ENCODE measurements at places on chromosomes 1 and 21.

- no peak for DNase-seq
Observed at GRCh38 chr1:118039170-118039569, 109.6 kb downstream of the WDR3 start.

- DNase-seq: no peak
Observed at GRCh38 chr1:178241057-178241456, 147.2 kb downstream of the RASAL2 start.

- no peak for DNase-seq
Observed at GRCh38 chr1:153122831-153123421, 9.6 kb upstream of the SPRR2F start.

DNA sequence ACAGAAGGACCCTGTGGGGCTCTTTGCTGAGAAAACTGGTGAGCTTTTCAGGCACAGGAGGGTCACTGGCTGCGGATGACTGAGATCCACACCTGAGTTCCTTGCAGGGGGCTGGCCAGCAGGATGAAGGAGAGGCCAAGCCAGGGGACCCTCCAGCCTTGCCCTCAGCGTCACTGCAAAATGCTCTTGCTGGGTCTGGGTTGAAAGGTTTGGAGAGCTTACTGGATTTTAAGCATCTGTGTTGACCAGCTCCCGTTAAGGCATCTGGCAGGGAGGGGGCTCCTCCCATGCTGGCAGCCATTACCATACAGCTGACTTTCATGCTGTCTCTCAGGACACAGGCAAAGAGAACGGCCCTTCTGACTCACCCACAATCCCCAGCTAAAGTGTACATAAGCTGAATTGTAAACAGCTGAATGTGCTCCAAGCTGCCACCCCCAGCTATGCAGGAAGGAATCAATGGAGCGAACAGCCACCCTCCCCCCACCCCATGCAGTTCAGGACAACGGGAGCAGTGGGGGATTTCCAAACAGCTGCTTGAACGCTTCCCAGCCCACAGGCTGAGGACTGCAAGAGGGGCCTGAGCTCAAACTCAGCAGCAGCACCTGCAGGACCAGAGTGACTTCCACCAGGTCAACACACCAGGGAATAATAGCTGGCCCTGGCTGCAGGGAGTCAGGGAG, 21.3 kb upstream of the A3GALT2 start:
- DNase-seq: no peak

DNA sequence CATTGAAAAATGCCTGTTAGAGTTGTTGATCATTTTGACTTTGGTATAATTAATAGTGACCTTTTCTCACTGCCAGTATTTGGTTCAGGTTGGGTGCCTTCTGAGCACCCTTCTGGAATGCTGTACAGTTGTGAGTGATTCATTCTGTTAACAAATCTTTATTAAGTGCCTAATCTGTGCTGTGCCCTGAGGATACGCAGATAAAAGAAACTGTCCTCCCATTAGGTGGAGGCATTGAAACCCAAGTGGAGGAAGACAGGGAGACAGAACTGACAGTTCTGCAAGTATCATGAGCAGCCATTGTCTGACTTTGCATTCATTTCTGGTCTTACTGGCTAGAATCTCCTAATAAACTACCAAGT, 76.1 kb upstream of the ZNF326 start:
- DNase-seq: no peak

DNA sequence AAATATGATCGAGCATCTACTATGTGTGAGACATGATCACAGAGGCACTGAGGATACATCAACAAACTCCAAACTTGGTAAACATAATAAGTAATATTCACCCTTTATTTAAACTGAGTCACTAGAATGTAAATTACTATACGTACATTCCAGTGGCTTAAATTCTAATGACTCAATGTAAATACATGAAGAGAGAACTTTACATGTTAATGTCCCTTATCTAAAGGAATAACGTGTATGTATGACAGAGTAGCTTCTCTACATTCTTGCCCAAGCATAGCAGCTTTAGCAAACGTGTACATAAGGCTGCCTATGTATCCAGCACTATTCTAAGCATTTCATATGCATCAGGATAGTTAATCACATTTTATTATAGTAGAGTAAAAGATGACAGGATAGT, 111.8 kb upstream of the CYYR1 start:
- DNase-seq: no peak

GRCh38 chr1:196387766-196388165, 220.5 kb downstream of the KCNT2 start:
- no peak for DNase-seq

DNA sequence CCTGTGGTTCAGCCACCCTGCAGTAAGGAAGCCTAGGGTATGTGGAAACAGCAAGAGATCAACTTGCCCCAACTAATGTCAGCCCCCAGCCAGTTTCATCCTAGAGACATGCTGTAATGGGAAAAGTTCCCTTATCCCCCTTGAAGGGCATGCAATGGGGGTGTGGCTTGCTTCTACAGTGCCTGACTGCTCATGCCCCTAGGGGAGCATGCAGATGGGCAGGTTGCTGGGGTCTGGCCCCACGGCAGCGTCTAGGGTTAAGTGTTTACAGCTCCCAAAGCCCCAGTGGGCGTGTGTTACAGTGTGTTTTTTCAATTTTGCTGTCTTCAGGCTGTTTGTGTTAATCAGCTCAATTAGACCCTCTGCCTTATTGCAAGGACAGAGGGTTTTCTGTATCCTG, 1105.9 kb downstream of the AMY1C start:
- DNase-seq: no peak

Measured in CD4-positive, alpha-beta T cell treated with Interleukin-6 at 100 ng/mL for 8 hours (primary cell).